ENCODE measurements at places on chromosomes 16 and 17. TPM values are rescaled to one million over a fixed set of nuclear protein-coding genes. Genes with fewer than 3 reads are reported as not detected.
A peak's percentile ranks its signal among the peaks of the same experiment; 100 is the strongest.

The KCNH6 gene
- total RNA-seq: not detected

- H3K4me1 ChIP-seq: peaks cover 8% of the 10 kb centered on the region
- H3K4me3 ChIP-seq: peak overlapping the region; percentile 80
- peak overlapping the region; percentile 71 for H3K27ac ChIP-seq
- DNase-seq: no peak
- H3K27me3 ChIP-seq: no peaks in the 10 kb centered on the region
These were observed 1.1 kb downstream of the SPECC1 start for GRCh38 chr17:20010099-20010863.

DNA sequence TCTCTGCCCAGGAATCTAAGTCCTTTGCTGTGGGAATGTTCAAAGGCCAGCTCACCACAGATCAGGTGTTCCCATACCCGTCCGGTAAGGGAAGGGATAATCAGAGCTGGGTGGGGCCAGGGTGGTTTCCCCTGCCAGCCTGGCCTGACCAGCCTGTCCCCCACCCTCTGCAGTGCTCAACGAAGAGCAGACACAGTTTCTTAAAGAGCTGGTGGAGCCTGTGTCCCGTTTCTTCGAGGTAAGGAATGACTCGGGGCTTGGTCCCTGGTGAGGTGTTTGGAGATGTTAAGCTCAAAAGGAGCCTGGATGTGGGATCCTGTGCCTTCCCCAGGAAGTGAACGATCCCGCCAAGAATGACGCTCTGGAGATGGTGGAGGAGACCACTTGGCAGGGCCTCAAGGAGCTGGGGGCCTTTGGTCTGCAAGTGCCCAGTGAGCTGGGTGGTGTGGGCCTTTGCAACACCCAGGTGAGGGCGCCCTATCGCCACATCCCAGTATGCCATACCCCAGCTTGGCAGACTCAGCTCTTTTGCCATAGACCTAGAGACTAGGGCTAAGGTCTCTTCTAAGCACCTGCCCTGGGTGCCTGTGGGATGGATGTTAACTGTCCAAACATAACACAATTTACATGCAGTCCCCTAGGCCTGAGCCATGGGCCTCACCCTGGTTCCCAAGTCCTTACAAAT is 997 bp downstream of the ACADVL start:
- H3K27ac ChIP-seq: peak overlapping the region; percentile 89
- no peak for DNase-seq
- H3K36me3 ChIP-seq: peaks cover 21% of the 10 kb centered on the region

The RANBP10 gene
- 14.5 TPM for total RNA-seq

DNA sequence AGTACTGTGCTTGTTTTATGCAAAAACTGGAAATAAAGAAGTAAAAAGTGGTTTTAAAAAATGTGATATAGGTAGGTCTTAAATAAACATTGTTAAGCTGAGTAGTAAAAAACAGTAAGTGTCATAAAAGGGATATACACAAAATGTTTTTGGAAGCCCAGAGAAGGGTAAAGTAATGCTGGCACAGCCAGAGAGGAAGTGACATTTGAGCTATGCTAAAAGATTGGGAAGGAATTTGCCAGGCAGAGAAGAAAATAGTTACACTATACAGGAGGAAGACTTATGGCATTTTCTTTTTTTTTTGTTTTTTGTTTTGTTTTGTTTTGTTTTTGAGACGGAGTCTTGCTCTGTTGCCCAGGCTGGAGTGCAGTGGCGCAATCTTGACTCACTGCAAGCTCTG is 40.8 kb upstream of the TAOK1 start:
- H3K36me3 ChIP-seq: no peaks in the 10 kb centered on the region
- H3K4me1 ChIP-seq: no peaks in the 10 kb centered on the region
- DNase-seq: no peak
